ENCODE measurements at places on chromosomes 4 and X.

GRCh38 chrX:111492085-111492484, 19.4 kb upstream of the SERTM2 start:
- DNase-seq: no peak

DNA sequence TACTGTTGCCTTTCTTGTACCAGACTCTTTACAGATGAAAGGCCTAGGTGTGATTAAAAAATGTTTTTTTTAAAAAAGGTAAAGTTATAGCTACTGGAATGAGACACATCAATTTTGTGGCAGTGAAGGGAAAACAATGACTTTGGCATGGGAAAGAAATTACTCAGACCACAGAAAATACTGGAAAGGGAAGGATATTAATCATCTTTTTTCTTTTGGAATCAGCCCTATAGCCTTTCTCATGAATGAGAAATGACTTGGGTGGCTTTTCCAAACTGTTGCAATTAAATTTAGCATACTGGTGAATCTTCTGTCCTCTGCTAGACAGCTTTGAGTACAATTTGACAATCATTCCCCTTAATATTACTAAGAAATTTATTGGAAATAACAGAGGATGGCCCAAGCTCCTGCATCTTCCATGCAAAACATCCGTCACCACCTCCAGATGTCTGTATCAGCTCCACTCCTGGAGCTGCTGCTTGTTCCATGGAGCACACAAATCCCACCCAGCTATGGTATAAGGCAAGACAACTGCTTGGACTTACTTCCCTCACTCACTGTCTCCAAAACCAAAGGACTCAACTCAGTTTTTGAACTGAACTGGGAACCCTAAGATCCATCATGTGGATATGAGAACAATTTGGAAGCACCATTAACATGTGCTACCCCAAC, 97.6 kb upstream of the ARSJ start:
- DNase-seq: no peak

DNA sequence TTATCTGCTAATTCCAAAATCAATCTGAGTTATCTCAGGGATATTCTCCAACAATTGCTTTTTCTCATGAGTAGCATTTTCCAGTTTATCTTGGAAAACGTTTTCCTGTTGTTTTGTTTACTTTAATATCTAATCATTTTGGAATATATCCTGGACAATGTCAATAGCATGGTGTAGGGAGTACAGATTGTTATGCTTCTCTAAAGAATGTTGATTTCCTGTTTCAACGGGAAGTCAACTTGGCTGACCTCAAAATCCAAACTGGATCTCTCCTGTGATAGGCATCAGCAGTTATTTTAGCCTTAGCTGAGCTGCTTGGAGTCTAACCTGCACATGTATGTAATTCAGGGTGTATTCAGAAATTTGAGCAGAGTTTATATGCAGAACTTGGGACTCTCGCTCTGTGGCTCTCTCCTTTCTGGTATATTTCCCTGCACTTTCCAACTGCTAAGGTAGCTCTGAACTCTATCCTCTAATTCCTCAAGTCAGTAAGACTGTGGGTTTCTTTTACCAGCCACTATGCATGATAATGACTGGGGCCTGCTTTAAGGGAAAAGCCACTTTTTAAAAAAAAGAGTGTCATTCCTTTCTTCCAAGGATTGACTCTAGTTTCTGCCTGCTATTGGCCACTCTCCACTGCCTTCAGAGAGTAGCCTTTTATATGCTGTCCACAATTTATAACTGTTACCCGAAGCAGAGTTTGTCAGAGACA, 7.7 kb downstream of the PRSS48 start:
- no peak for DNase-seq

DNA sequence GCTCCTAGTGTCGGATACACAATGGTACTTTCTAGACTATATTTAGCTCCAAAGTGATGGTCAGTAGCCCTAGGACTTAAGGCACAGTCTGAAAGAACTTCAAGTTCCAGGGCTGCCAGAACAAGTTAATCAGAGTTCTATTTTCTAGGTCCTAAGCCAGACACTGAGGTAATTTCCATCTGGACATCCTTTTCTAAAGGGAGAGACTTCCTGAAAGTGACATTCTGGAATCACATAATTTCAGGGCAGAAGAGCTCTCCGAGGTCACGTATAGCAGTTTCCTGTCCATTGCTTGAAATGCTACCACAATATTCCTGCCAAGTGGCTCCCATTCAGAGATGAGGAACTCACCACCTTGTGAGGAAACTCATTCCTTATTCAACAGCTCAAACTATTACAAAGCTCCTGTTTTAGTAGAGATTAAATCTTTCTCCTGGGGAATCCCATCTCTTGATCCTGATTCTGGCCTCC, 117.9 kb downstream of the COL25A1 start:
- DNase-seq: no peak

DNA sequence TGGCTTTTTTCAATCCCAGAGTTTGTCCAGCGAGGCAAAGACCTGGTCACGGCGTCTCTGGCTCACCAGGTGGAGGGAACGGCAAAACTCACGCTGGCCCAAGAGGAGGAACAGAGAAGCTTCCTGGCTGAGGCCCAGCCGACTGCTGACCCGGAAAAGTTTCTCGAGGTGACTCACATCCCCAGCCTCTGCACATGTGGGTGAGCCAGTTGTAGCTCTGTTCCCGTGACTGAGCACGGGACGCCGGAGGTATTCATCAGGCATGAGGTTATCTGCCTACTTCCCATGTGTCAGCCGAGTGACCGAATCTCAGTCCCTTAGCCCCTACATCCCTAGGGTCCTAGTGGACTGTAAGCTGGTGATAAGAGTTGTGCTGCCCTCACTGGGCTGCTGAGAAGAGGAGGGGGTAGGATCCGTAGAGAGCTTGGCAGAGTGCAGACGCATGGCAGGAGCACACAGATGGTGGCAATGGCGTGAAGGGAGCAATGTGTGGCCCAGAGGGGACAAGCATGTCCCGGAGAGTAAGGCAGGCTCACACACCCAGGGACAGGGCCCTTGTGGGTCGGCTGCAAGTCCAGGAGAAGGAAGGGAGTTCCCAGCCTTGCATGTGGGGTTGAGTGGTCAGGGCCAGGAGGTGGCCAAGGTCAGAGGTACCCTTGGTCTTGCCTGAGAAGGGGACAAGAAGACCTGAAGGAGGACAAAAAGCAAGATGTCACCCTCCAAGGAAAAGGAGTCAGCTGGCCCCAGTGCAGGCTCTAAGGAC, 42.9 kb downstream of the EVC start:
- peak; percentile 55 for DNase-seq

DNA sequence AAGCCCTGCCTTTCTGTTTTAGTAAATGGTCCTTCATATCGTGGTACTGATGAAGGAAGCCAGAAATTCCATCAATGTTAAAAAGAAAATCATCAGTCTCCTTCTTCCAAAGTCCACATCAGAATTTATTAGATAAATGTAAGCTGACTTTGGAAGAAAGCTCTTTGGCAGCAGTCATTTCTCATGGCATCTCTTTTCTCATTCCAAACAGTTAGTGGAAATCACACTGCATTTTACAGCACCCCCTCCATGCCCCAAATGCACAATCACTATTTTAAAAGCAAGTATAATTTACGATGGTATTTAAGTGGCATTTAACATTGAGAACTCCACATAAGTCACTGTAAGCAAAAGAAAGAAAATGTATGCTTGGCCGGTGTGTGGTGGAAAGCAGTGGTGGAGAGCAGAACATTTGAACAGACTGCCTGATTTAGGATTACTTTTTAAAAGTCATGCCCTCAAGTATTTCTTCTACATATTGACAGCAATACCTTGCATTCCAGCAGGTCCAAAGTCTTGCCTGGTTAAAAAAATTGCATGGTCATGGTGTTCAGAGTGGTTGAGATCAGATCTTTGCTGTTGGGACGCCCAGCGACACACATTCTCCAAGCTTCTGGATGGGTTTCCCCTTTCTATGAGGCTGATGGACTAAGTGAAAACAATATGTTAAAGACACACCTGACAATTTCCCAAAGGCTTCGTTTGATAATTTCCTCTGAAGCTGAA, 248.6 kb downstream of the ADAMTS3 start:
- DNase-seq: no peak

DNA sequence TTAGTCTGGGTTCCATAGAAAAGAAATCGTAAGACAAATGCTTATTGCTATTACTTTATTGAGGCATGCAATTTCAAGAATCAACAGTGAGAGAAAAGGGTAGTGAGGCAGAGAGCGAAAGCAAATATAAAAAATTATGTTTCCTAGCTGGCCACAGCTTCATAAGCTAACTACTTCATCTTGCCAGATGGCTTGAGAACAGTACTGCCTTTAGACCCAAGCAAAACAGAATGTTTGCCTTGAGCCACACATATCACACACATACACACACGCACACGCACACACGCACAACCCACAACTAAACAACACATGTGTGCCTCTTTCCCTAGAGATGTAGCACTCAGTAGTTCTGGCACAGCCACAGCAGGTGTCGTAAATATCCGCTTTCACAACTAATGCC, 31.6 kb upstream of the NR0B1 start:
- no peak for DNase-seq

- DNase-seq: no peak
Measured at GRCh38 chr4:61827907-61828391, 627.8 kb downstream of the ADGRL3 start.

- no peak for DNase-seq
Measured at GRCh38 chr4:123412091-123412505, 15.5 kb downstream of the SPRY1 start.

DNA sequence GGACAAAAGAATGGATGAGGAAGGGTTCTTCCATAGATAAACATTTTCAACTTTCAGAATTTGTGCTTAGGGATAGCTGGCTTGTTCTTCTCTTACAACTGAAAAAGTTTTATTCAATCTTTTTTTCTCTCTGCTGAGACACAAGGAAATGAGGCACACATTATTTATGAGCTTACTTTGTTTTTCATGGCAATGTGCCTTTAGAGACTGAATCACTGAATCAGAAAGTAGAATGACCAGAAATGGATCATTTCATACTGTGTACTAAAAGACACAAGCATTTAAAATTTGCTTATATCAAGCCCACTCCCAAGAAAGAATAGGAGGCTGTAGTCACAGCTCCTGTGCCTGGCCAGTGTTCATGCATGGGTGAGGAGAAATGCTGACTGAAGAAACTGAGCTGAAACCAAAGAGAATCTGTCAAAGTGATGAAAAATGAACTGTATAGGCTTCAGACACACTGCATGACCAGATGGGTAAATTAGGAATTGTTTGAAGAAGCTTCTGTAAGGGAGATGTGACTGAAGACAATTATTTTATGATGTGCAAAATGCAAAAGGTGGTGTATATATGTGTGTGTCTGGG, 413.8 kb downstream of the RAPGEF2 start:
- DNase-seq: peak; percentile 2

- no peak for DNase-seq
Measured at GRCh38 chrX:150229030-150229429, 134.1 kb upstream of the MAMLD1 start.

DNA sequence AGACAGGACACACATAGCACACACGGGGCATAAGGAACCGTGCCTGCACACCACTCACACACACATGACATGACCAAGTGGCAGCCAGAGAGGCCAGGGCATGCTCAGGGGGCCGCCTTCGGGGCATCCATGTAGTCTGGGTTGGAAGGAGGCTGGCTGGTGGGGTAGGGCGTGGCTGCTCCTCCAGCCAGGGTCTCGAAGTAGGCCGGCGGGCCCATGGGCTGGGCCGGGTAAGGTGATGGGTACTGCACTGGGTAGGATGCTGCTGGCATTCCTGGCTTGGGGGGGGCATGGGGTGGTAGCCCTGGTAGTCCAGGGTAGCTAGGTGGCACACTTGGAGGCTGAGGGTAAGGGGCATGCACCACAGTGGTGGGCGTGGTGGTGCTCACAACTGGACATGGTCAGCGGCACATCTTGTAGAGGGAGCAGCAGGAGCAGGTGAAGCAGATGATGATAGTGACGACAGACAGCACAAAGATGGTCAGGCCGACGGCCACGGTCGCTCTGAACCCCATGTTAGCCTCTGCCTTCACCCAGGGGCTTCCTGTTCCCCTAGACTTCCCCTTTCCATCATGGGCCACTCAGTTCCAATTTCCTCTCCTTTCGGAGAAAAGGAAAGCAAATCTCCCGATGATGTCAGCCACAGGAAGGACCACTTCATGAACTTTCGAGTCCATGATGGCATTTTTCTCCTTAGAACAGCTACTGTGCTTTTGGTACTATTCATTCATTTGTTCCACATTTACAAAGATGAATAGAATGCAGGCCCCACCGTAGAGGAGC, 10.9 kb upstream of the DDX3X start:
- no peak for DNase-seq

DNA sequence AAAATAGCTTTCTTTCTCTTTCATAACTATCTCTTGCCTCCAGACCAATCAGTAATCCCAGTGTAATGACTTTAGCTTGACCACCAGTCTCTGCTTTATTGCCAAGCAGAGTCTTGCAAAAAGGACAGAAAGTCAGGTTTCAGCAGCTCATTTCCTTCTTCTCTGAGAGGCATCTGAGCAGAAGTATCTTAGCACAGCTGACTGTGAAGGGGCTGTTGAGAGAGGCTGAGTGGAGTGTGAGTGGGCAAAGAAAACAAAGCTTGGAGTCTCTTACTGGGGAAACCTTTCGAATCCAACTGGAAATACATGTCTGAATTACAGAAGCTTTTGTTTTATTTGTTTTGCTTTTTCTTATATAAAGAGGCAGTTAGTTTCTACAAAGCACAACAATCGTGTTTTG, 170.3 kb upstream of the IGFBP7 start:
- DNase-seq: no peak

- no peak for DNase-seq
Measured at GRCh38 chrX:77298790-77299189, 148.4 kb upstream of the FGF16 start.

DNA sequence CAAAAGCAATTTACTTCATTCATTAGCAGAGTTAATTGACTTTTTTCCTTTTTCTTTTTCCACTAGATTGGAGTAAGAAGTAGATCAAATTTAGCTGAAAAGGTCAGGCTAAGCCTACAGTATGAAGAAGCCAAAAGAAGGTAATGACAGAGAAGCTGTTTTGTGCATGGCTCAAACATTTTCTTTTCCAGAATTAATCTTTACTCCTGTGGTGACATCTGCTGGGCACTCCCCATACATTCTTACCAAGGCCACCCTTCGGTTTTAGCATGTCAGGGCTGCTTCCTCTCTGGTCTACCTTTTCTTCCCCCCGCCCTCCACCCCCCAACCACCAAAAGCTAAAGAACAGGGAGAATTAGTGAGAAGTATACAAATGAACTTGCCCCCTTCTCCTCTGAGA, 70.2 kb downstream of the CLDN22 start:
- no peak for DNase-seq

- no peak for DNase-seq
Measured at GRCh38 chr4:8775751-8776355, 95.8 kb downstream of the HMX1 start.

DNA sequence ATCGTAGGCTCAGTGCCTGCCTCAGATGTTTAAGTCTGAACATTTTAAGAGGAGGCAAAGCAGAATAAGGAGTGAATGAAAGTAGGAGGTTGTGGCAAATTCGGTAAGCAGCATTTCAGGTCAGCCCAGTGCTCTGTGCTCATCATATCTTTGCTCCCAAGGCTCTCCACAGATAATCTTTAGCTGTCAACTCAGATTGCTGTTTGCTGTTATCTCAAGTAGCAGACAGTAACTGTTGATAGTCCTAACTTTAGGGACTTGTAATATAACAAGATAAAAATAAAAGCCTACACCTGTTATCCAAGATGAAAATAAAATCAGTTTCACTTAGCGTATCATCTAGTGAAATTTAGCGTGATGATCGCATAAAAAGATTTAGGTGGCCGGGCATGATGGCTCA, 18.6 kb upstream of the CLTRN start:
- DNase-seq: no peak

- no peak for DNase-seq
Measured at GRCh38 chrX:40175511-40176350, 78.0 kb upstream of the BCOR start.

GRCh38 chrX:17413228-17413627, 38.2 kb downstream of the NHS start:
- DNase-seq: peak; percentile 68

GRCh38 chr4:8155048-8155447, 3.6 kb downstream of the ABLIM2 start:
- peak; percentile 5 for DNase-seq
